GM13977 (cell line): ENCODE measurements at places on chromosomes 1 and 21.

- no peak for DNase-seq
These were observed 24.5 kb upstream of the KIRREL1 start for GRCh38 chr1:157968946-157969345.

GRCh38 chr1:181936768-181937581 lies 124.5 kb downstream of the ZNF648 start:
- peak; percentile 73 for DNase-seq

DNA sequence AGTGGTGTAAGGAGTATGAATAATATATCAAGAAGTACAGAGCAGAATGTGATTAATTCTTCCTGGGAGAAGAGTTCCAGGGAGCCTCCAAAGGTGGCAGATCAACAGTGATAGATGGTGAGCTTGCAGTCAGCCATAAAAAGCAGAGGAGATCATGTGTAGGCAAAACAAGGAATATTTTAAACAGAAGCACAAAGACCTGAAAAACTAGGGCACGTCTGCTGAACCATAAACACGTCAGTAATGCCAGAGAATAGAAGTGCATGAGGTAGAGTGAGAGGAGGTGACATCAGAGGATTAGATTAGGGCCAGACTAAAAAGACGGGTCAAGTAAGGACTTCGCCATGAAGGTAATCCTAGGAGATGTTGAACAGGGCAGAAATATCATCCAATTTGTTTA lies 151.8 kb downstream of the EIF4G3 start:
- DNase-seq, result no peak

DNA sequence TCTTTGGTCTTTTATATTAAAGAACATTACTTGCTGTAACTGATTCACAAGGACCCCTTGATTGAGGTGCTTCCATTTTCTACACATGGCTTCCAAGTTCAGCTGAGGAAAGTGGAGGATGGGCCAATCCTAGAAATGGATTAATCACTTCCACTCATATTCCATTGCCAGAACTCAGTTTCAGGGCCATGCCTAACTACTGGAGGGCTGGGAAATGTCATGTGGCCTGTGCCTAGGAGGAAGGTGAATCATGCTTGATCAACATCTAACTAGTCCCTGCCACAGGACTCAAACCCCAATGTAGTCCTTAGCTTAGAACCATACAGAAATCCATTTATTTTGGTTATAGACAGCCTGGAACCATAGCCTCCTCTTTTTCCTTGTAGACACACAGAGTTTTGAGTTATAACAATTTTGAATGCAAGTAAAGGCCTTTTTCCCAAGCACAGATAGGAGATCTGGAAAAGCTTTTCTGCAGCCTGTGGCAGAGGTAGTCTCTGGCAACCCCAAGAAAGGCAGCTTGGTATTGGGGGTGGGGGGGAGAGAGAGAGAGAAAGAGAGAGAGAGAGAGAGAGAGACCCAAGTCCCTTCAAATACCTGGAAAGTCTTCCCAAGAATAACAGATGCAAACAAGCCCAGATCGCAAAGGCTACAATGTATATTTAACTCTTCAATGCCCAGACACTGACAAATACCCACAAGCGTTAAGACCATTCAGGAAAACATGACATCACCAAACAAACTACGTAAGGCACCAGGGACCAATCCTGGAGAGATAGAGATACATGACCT lies 12.5 kb downstream of the MAST2 start:
- no peak for DNase-seq

- DNase-seq, result no peak
These were observed 126.5 kb downstream of the NPHP4 start for GRCh38 chr1:5865774-5866173.

- DNase-seq, result peak; percentile 47
These were observed 780 bp downstream of the HIVEP3 start for GRCh38 chr1:41917835-41918449.

DNA sequence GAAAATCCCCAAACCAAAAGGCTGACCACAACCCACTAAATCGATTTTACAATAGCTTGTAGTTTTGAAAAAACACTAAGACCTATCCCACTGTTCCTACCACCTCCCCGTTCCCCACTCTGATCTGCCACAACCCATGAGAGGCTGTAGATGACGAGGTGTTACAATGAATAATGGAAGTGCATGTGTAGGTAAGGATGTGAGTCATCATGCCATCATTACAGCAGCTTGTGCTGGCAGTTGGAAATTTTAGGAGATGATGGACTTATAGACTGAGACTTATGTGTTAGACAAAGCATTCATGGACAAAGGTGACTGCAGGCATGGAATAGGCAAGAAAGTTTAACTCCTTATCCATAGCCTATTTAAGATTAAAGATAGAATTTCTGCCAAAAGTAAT lies 184.7 kb upstream of the CACYBP start:
- DNase-seq, result peak; percentile 23
